ENCODE measurements at places on chromosomes 6 and 20.

- DNase-seq, result no peak
Observed at GRCh38 chr20:51636123-51636522, 93.6 kb upstream of the NFATC2 start.

DNA sequence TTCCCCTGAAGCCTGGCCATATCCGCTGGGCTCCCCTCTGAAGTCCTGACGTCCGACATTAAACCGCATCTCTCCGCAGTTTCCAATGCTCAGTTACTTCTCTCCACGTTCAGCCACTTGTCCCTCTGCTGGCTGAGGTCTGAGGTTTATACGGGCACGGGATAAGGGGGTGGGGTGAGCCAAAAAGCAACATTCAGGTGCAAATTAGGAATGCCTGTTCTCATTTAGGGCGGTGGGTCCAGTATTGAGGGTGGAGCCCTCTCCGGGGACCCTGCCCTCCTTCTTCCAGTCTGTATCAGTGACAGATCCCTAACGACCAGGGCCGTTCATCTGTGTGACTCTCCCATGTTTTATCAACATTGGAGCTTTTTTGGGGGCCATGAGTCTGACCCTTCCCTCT is 1454.4 kb downstream of the HACE1 start:
- DNase-seq, result no peak

- no peak for DNase-seq
Observed at GRCh38 chr6:82751718-82752117, 313.9 kb downstream of the UBE3D start.

DNA sequence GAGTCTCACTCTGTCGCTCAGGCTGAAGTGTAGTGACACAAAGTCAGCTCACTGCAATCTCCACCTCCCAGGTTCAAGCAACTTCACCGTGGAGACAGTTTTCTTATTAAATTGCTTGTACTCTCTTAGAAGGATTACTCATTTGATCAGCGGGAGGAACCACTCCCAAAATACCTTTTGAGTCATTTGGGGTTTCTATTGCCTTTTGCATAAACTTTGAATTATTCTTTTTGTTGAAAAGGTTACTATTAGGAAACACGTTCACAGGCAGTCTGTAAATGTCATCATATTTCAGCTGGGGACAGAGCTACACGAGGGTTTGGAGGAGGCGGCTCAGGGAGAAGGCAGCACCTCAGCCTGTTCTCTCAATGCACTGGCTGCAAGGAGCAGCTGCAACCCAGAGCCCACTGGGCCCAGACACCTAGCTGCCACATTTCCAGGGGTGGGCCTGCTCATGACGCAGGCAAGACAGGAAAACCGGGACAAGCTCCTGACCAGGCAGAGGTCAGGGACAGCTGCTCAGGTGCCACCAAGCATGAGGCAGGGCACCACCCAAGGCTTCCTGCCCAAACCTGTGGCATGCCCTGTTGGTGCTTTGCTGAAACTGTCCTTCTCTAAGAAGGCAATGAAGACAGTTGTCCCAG is 205.9 kb downstream of the BMP7 start:
- no peak for DNase-seq

DNA sequence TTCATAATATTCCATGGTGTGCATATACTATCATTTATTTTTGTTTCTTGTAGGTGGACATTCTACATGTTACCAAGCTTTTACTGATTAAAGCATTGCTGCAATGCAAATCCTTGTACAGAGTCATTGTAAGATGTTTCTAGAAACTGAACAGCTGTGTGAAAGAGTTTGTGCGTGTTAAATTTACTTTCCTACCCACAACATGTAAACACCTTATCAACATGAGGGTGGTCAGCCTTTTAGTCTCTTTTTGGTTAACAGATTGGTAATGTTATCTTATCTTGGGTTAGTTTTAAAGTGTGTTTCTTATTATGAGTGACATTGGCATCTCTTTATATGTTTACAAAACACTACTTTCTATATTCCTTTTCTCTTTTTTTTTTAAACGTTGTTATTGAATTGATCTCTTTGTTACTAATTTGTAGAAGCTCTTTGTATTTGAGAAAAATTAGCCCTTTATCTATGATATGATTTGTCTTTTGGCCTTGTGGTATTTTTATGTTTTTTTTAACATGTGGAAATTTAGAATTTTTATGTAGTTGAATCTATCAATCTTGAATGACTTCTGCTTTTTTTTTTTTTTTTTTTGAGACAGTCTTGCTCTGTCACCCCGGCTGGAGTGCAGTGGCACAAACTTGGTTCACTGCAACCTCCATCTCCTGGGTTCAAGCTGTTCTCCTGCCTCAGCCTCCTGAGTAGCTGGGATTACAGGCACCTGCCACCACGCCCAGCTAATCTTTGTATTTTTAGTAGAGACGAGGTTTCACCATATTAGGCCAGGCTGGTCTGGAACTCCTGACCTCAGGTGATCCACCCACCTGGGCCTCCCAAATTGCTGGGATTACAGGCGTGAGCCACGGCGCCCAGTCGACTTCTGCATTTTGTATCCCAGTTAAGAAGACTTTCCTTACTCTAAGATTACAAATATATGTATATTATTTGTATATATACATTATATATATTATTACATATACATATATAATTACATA is 112.1 kb downstream of the TCP11 start:
- DNase-seq, result no peak

All from stimulated activated CD8-positive, alpha-beta memory T cell treated with anti-CD3 and anti-CD28 coated beads, Interleukin-15, amount 100 ng/mL, for 4 hours (primary cell).